ENCODE measurements at places on chromosomes 7 and 10.

GRCh38 chr7:4436936-4437335, 245.2 kb upstream of the FOXK1 start:
- DNase-seq: no peak

- no peak for DNase-seq
These were observed 19.9 kb upstream of the GPR141 start for GRCh38 chr7:37663693-37664092.

GRCh38 chr10:3107426-3107961, 40.1 kb downstream of the PFKP start:
- peak; percentile 95 for DNase-seq

DNA sequence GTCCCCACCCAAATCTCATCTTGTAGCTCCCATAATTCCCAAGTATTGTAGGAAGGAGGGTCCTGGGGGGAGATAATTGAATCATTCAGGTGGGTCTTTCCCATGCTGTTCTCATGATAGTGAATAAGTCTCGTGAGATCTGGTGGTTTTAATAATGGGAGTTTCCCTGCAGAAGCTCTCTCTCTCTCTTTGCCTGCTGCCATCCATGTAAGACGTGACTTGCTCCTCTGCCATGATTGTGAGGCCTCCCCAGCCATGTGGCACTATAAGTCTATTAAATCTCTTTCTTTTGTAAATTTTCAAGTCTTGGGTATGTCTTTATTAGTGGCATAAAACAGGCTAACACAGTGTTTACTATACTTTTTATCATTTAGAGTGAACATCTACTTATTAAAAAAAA, 338.8 kb downstream of the ANKRD7 start:
- DNase-seq: no peak

DNA sequence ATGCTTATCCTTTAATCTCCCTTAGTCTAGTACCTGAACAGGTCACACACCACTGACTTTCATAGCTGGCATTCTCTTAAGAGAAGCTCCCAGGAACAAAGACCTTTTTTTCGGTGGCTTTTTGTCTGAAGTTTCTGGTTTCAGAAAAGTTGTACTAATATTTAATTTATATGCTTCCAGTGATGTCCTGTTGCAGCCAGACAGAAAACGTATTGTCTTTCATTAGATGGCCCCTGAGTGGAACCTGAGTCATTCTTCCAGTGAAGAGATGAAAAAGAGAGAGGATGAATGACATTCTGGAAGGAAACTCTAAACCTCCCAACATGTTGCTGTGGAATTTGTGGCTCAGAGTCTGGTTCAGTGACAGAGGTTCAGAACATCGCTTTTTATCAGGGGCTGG, 274.8 kb upstream of the TAC1 start:
- no peak for DNase-seq

DNA sequence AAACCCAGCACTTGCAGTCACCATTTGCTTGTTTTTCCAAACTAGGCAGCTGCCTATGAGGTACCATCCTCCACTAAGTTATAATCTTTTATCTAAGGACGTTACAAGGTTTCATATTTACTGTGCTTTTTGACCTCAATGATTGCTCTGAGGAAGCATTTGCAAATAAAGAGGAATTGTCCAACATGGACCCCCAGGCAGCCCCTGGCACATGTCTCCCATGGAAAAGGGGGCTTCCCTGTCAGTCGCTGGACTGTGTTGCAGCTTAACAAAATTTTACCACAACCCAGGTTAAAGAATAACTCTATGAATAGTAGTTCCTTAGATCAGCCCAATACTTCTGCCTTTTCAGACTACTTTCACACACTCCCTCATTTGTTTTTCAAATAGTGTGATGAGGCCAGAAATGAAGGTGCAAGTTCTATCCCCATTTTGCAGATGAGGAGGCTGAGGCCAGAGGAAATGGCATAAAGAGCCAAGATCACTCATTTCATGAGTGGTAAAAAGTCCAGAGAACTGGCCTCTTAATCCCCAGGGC, 52.8 kb upstream of the ZPBP start:
- no peak for DNase-seq

- no peak for DNase-seq
These were observed 170.2 kb downstream of the AKR1D1 start for GRCh38 chr7:138246428-138246827.

- no peak for DNase-seq
These were observed 22.6 kb upstream of the DLG5 start for GRCh38 chr10:77949167-77949566.

- no peak for DNase-seq
These were observed 161.1 kb upstream of the SVIL start for GRCh38 chr10:29795850-29796249.

GRCh38 chr7:73830681-73831583, at the start of gene CLDN4:
Gene CLDN4, plus strand, starts transcription at chr7:73830996. Its CDS starts 206 bp downstream, at chr7:73831202.
- DNase-seq: no peak

GRCh38 chr7:3404501-3404900, 103.4 kb downstream of the SDK1 start:
- no peak for DNase-seq

DNA sequence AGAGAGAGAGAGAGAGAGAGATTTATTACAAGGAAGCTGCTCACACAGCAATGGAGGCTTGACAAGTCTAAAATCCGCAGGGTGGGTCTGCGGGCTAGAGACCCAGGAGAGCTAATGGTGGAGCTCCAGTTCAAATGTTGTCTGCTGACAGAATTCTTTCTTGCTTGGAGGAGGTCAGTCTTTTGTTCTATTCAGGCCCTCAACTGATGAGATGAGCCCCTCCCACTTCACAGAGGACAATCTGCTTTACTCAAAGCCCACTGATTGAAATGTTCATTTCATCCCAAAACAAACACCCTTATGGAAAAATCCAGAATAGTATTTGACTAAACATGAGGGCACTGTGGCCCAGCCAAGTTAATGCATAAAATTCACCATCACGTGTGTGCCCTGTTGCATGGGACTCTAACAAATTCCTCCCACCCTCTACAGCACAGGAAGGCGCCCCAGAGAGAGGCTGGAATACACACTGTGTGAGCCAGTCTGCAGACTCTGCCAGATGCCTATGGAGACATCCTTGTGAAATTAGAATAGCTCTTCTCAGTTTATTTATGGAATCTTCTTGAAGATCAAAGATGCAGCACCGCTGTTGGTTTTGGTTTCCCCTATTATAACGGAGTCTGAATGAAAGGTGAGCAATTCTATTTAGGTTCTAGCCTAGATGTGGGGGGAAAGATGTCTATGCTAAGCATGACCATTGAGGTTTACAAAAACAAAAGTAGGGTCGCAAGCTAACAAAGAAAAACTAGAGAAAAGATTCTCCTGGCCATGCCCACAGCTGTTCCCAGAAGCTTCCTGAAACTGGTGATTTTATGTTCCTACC, 123.0 kb upstream of the SFMBT2 start:
- no peak for DNase-seq

- DNase-seq: no peak
These were observed 1.8 kb downstream of the ZMYND11 start for GRCh38 chr10:137031-137430.

DNA sequence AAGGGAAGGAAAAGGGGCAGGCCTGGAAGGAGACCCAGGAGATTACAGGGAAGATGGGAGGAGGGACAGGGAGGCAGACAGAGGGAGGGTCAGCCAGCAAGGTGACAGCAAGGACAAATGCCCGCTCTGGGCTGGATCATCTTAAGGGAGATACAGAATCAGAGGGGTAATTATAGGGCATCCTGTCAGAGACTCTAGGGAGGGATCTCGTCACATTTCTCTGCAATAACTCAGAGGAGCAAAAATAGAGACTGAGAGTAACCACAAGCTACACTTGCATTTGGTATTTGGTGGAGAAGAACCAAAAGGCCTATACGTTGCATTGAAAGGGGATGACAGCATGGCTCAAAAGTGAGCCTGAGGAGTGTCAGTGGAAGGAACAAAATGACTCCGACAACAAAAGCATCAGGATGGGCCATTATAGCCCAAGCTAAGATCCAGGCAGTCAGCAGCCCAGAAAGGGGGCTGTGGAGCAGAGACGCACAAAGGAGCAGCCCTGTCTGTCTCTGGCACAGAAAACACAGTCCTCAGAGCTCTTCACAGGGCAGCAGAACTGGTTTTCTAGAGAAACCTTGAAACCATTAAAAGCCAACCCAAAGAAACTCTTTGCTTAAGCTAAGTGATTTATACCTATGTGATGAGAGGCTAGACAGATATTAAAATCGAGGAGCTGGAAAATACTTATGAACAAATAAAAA, 430.2 kb upstream of the VSTM2A start:
- DNase-seq: no peak

GRCh38 chr7:81007051-81007450, 88.2 kb upstream of the SEMA3C start:
- DNase-seq: no peak

GRCh38 chr10:73205890-73206289, 38.0 kb downstream of the FAM149B1 start:
- no peak for DNase-seq

DNA sequence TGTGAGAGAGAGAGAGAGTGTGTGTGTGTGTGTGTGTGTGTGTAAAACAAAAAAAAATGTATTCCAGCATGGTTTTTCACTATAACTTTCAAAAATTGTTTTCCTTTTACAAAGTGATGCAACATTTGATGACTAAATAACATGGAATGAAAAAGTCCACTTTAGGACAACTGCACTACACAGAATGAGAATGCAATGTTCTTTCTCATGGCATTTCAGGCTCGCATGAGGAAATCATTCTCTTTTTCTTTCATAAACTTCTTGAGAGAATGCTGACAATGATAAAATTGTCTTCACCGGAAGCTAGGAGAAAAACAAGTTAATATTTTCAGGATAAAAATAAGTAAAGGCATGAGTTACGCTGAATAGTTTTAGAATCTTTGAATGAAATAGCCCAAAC, 53.7 kb downstream of the SLC16A12 start:
- DNase-seq: no peak

- DNase-seq: no peak
These were observed 13.5 kb downstream of the IKZF1 start for GRCh38 chr7:50317697-50318669.

DNA sequence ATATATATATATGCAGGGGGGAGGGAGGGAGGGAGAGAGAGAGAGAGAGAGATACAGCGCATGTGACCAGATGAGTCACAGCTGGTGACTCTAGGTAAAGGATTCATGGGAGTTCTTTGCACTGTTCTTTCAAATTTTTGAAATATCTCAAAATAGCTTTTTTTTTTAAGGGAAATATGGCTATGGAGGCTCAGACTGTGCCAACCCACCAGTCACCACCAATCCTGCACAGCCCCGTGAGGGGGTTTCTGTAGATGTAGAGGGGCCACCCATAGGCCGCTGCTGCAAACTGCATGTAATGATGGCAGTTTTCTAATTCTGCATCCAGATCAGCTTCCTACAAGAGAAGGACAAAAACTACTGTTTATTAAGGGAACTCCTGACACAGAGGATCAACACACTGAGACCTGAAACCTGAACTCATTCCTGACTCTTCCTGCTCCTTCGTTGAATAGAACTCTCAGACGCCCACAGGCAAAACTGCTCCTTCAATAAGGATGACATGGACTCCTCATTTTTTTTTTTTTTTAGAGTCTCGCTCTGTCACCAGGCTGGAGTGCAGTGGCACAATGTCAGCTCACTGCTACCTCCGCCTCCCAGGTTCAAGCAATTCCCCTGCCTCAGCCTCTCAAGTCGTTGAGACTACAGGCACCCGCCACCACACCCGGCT, 17.3 kb downstream of the DAGLB start:
- DNase-seq: no peak

DNA sequence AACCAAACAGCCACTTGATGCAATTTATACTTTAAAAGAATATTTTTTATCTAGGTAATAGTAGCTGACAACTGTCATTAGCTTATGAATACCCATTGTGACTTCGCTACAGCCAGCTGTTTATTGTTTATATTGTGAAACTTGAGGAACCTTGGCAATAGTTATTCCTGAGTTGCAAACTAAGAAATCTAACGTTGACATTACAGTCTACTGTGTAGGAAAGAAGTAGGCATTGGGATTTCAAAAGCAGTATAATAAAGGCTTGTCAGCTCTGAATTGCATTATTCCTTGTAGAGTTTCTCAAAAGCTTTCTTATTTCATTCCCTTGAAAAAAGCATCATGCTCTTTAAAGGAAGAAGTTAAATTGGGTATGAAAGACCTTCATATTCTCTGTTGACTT, 42.7 kb upstream of the OIT3 start:
- DNase-seq: no peak

GRCh38 chr10:17219024-17219423, 9.0 kb upstream of the VIM start:
- DNase-seq: no peak

GRCh38 chr7:108348913-108349312, 107.3 kb downstream of the NRCAM start:
- DNase-seq: no peak

GRCh38 chr10:130053561-130053960, 57.1 kb downstream of the C10orf143 start:
- peak; percentile 41 for DNase-seq
